GM04504 (cell line): ENCODE measurements at places on chromosomes 1 and 21.

GRCh38 chr1:150410582-150411101 is 46.7 kb downstream of the RPRD2 start:
- DNase-seq = no peak

- peak; percentile 75 for DNase-seq
These were observed at the start of gene RCAN3 for GRCh38 chr1:24502709-24503058. Gene RCAN3, plus strand, starts transcription at chr1:24502836. Its CDS starts 11,537 bp downstream, at chr1:24514373.

GRCh38 chr1:201364808-201365105 is 12.7 kb downstream of the TNNT2 start:
- DNase-seq = no peak

DNA sequence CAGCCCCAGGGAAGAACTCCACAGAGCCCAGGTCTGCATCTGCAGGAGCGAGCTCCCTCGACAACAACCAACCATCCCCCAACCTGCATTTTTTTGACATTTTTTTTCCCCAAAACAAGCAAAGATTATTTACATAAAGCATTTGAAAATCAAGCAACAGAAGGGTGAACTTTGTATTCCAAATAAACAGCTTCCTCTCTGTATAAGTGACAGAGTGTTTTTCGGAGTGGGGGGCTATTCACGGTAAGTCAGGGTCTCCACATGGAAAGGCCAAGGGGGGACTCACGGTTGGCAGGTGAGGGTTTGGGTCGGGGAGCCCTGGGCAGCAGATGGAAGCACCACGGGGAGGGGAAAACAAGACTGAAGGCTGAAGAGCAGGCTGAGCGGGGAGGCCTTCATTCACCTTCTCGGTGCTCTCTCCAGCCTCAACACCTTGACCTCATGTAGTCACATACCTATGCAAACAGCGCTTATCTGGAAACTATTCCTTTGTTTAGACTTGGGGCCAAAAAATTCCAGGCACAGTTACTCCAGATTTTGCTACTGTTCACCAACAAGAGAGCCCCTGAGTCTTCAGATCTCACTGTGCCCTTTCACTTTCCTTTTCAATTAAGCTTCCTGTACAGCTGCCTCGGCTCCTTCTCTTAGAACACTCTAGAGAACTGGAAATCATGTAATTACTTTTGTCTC is 27.6 kb downstream of the C2CD2 start:
- peak; percentile 36 for DNase-seq

GRCh38 chr1:41850029-41850428 is 68.7 kb downstream of the HIVEP3 start:
- DNase-seq = no peak

- no peak for DNase-seq
These were observed 120.3 kb upstream of the ATP1A1 start for GRCh38 chr1:116252785-116253184.

- no peak for DNase-seq
These were observed 189.5 kb downstream of the ZSCAN20 start for GRCh38 chr1:33661811-33662454.

GRCh38 chr1:239655023-239655422 is 268.7 kb downstream of the CHRM3 start:
- DNase-seq = no peak

GRCh38 chr1:222938986-222939385 is 124.1 kb downstream of the DISP1 start:
- DNase-seq = no peak

DNA sequence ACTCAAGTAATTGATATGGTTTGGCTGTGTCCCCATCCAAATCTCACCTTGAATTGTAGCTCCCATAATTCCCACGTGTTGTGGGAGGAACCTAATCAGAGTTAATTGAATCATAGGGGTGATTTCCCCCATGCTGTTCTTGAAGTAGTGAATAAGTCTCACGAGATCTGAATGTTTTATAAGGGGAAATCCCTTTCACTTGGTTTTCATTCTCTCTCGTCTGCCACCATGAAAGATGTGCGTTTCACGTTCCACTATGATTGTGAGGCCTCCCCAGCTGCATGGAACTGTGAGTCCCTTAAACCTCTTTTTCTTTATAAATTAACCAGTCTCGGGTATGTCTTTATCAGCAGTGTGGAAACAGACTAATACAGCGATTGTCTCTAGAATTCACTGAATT is 135.4 kb downstream of the BACH1 start:
- DNase-seq = no peak

GRCh38 chr21:20997636-20998455 is at the start of gene NCAM2:
Gene NCAM2, plus strand, starts transcription at chr21:20998409.
- peak; percentile 24 for DNase-seq

- no peak for DNase-seq
These were observed 111.8 kb downstream of the FGGY start for GRCh38 chr1:59408608-59409240.

- DNase-seq = no peak
These were observed 3.5 kb upstream of the FBLIM1 start for GRCh38 chr1:15755021-15755645.

DNA sequence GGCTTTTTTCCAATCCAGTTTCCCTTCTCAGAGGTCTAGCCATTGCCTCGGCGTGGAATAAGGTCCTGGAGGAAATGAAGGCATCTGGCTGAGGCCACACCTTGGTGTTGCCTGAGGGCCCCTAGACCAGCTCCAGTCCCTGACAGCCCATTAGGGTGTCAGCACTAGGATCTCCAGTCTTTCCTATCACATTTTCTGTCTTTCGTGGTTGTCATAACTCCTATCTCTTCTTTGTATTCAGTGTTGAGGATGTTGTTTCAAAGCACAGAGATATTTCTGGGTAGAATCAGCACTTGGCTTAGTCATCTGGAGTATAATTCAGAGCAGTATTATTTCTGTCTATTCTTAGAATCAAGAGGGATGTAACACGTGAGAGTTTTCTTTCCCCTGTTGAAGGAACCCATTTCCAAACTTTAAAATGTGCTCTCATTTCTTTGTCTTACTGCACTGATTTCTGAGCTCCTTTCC is 844.3 kb downstream of the KCNT2 start:
- no peak for DNase-seq

- DNase-seq = no peak
These were observed 68.3 kb downstream of the PLPPR4 start for GRCh38 chr1:99332561-99332960.

DNA sequence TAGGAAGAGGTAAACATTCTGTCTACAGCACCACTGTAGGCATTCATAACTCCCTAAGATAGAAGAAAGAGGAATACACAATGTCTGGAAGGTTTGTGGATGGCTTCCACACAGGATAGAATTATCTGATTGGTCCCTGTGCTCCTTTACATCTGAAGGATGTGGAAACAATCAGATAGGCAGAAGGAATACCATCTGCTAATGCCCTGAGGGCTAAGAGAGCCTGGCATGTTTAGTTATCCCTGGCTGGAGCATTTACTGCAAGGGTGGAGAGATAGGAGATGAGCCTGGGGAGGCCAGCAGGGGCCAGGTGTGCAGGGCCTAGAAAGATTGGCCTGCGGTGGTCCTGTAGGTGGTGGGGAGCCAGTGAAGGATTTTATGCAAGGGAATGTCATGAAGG is 8.6 kb upstream of the ACBD3 start:
- no peak for DNase-seq

DNA sequence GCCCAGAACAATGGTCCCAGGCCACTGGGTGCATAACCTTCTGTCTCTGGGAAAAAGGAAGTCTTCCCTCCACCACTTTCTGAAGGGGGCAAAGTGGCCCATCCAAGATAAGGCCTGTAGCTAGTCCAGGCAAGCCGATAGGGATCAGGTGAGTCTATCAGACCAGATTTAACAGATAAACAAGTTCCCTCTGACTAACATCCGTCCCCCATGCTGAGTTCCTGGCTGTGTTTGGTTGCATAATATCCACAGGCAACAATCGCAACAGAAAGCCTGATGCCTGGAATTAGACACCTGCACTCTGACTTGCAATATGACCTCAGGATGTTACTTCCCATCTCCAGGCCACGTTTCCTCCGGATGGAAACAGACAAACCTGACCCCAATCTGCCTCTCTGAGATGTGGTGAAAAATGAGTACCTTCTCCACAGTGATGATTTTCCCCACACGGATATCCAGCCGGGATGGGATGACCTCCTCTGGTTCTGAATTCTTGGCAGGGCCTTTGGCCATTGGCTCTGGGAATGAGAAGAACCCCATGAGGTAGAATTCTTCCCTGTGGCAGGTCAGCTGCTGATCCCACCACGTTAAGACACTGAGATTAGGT is 36.4 kb downstream of the YARS1 start:
- DNase-seq = no peak

GRCh38 chr1:30001011-30001731 is 722.2 kb downstream of the MATN1 start:
- DNase-seq = no peak

DNA sequence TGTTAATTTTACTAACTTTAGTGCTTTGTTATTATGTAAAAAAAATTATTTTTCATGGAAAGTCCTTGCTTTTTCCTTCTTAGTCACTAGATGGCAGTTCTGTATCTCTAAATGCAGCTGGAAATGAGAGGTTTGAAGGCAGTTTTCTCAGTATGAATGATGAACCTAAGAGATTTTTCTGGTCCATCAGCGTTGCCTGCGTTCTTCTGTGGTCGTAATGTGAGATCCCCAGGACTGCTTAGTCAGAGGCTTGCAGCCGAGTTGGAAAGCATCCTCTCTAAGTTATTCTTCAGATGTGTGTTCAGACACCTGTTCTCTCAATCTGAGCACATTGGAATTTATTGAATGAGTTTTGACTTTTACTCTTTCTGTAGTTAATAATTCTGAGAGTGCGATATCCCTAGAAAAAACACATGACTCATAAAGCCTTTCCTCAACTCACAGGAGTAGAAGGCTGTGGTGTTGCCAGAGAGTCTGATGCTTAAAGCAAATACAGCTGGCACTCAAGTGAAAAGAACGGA is 99.3 kb downstream of the FMN2 start:
- DNase-seq = peak; percentile 93

DNA sequence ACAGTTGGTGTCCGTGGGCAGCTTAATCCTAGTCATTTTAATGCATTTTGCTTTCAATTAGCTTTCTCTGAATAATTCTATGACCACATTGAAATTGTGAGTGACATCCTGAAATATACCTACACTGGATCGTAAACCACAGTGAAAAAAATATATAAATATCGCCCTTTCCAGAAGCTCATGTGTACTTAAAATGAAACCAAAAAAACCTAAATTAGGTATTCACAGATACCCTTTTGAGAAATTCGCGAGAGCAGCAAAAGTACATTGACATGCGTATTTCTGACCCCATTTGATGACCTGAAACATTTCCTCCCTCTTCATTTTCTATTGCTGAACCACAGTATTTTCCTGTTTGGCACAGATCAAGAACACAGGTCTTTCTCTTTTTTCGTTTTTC is 253.8 kb downstream of the LTN1 start:
- no peak for DNase-seq

DNA sequence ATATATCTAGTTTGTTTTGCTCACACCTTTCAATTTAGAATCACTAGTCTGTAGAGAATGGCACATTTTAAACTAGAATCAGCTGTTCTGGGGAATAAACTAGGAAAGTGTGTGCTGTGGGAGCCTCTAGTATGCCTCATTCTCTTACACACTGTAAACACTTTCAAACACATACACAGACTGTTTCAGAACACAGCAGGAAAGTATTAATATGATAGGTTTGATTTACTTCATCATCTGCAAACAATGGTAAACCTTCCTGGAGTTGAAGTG is 67.1 kb upstream of the ABCG1 start:
- no peak for DNase-seq
